Kidney glomerular epithelial cell (primary cell): ENCODE measurements at places on chromosomes 3 and 15.

DNA sequence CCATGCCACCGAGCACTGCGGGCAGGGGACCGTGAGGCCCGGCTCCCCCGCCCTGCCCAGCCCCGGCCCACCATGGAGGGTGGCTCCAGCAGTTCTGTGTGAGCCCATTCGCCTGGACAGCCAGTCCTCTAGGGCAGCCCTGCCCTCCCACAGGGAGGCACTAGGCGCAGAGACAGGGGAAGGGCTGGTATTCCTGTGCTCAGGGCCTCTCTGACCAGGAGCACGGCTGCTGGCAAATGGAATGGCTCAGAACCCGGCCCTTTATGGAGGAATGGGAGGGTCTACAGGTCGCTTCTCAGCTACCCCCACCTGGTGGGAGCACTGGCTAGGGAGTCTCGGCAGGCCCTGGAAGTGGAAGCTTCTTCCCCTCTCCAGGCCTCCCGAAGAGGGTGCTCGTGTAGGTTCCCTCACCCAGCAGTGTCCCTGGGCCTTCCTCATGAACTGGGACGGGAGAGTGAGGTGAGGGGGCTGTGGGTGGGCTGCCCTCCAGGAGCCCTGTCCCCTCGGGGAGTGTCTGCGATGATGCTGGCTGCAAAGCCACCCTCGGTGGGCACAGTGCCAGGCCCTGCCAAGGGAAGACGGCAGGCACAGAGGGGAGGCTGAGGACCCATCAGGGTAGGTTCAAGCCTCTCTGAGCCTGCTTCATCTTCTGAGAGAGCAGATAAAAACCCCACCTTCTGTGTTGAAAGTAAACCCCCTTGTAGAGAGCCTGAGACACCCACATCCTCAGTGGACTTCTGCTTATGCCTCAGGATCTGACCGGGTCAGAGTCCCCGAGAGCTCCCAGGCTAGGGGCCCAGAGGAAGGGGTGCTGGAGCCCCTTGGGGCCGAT, 1.5 kb downstream of the MELTF start:
- no peak for DNase-seq

DNA sequence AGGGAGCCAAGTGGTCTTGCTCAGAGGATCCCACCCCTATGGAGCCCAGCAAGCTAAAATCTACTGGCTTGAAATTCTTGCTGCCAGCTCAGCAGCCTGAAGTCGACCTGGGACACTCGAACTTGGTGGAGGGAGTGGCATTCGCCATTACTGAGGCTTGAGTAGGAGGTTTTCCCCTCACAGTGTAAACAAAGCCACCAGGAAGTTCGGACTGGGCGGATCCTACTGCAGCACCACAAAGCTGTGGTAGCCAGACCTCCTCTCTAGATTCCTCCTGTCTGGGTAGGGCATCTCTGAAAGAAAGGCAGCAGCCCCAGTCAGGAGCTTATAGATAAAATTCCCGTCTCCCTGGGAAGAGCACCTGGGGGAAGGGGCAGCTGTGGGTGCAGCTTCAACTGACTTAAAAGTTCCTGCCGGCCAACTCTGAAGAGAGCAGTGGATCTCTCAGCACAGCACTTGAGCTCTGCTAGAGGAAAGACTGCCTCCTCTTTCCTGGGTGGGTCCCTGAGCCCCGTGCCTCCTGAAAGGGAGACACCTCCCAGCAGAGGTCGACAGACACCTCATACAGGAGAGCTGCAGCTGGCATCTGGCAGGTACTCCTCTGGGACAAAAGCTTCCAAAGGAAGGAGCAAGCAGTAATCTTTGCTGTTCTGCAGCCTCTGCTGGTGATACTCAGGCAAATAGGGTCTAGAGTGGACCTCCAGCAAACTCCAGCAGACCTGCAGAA, 576.3 kb upstream of the NECTIN3 start:
- no peak for DNase-seq

DNA sequence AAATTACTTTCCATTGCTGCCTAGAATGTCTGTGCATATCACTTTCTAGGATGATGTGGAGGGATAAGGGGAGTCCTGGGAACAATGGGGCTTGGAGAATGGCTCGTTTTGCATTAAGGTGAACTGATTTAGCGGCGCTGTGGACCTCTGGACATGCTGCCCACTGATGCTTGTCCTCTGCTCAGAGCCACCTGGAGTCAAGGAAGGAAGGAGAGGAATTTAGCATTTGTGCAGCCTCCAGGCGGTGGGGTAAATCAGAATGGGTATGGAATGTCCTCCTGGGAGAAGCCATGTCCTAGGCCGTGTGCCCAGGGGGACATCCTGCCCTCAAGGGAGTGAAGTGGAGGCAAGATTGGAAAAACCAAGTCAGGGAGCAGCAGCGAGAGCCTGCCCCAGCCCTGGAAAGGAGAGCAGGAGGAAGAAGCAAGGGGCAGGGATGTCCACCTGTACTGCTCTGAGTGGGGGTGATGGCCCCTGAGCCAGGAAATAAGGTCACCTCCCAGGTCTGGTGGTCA, 37.8 kb downstream of the KY start:
- DNase-seq: no peak

GRCh38 chr3:174700736-174701135, 158.4 kb upstream of the NAALADL2 start:
- no peak for DNase-seq
